ENCODE measurements at places on chromosomes 3 and 15.

DNA sequence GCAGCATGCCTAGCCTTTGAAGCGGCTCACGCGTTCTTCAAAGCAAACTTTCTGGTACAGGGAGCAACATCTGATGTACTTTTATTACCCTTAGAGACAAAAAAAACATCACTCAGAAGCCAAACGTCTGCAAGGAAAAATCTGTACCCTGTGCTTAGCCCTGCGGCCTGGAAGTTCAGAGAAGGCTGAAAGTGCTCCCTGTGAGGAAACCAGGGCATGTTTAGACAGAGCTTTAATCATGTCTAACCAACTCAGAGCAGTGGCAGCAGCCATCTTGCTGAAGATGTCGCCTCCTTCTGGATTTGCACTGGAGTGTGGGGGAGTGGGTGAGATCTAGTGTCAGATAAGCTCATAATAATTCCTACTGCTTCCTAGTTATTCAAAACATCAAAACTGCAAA is 170.4 kb downstream of the P3H2 start:
- no peak for DNase-seq

DNA sequence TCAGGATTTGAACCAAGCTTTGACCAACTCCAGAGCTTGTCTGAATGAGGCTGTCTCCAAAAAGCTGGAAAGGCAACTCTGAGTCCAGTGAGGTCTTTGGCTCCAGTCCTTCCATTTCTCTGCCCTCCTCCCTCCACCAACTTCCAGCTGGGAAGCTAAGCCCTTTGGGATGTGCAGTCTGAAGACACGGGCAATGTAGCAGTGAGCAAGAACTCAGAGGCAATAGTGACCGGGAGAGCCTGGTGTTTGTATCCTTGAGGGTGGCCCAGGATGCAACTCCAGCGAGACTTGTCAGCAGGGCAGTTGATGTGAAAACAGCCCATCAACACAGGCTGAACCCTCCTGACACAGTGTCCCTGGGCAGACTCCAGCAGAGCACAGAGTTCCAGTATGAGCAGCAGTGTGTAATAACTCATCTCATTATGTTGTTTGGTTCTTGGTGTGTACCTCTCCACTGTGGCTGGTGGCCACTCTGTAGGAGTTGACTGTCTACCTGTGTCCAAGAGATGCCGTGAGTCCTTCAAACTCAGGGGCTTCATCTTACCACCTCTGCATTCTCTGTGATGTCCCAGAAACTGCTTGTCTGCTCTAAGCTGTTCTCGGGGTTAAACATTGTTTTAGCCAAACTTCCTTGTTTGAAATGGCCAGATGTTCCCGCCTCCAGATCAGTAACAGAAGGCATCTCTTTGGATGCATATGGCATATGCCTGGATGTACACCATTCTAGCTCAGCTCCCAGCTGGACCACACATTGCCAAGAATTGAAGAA is 6.6 kb downstream of the CDCP1 start:
- DNase-seq = no peak

GRCh38 chr3:46113608-46114007 is 86.3 kb upstream of the XCR1 start:
- DNase-seq = no peak

GRCh38 chr15:29708519-29708918 is 113.7 kb downstream of the TJP1 start:
- no peak for DNase-seq

GRCh38 chr15:89429986-89430385 is 66.4 kb downstream of the RHCG start:
- DNase-seq = no peak

DNA sequence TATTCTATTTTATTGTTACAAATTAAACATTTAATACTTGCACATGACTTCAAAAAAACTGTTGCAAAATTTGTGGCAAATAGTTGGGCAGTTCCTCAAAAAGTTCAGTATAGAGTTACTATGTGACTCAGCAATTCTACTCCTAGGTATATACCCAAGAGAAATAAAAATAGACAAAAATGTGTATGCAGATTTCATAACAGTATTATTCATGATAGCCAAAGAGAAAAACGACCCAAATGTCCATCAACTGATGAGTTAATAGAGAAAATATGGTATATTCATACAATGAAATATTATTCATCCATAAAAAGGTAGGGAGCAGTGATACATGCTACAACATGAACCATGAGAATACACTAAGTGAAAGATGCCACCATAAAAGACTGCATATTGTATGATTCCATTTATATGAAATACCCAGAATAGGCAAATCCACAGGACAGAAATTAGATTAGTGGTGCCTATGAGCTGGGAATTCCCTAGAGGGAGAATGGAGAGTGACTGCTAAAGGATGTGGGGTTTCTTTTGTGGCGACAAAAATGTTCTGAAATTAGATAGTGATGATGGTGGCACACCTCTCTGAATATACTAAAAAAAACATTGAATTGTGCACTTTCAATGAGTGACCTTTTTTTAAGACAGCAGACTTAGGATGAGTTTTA is 31.6 kb upstream of the CLASP2 start:
- DNase-seq = no peak

- DNase-seq = no peak
These were observed 41.4 kb upstream of the IL12A start for GRCh38 chr3:159947220-159947619.

- DNase-seq = no peak
These were observed 353.3 kb upstream of the ARHGEF26 start for GRCh38 chr3:153767601-153768560.

DNA sequence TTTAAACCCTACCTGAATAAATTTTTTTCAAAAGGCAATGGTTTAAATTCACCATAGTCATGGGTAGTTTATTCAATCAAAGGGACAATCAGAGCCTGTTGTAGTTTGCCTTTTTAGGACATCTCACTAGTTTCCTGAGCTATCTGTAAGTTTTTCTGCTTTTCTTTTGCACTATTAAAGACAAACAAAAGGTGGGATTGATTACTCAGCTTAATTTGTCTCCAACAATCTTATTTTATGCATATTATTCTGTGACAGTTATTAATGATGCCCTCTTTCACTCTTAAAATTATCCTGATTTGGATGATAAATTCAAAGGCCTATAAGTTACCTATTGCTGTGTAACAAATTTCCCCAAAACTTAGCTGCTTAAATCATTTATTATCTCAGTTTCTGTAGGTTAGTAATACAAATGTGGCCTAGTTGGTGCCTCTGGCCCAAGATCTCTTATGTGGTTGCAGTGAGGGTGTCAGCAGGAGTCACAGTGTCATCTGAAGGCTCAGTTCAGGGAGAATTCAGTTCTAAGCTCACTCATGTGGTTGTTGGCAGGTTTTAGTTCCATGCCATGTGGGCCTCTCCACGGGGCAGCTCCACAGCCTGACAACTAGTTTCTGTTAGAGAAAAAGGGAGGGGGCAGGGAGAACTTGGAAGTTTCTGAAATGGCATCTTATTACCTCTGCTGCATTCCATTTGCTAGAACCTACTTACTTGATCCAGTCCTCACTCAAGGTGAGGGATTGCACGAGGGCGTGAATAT is 16.0 kb downstream of the ARMC8 start:
- DNase-seq = no peak

DNA sequence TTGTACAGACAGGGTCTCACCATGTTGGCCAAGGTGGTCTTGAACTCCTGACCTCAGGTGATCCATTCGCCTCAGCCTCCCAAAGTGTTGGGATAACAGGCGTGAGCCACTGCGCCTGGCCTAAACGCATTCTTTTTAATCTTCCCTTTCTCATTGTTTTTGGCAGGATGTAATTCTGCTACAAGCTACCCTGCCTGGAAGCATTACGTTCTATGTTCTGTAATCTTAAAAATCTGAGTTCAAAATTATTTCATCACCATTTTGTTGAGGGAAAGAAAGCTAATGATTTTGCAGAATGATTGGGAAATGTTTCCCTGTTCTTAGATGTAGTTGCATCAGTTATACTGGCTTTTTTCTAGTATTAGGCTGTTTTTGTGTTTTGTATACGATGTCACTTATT is 71.5 kb downstream of the RGMA start:
- DNase-seq = no peak

GRCh38 chr3:25483456-25483855 is 55.4 kb downstream of the RARB start:
- DNase-seq = no peak
